Aorta (tissue), 5 donors: ENCODE measurements at places on chromosomes 3 and 15. TPM values are rescaled to one million over a fixed set of nuclear protein-coding genes. Genes with fewer than 3 reads are reported as not detected.

Gene ROPN1
- total RNA-seq: not detected

Gene BFSP2
- not detected for total RNA-seq

Gene KAT2B
- total RNA-seq: 54.2 TPM

Gene KLF13
- total RNA-seq: 58.7 TPM

Gene SSUH2
- total RNA-seq: 0.78 TPM

Gene CHDH
- 3.7 TPM for total RNA-seq

Gene MKRN3
- 1.6 TPM for total RNA-seq

Gene CSPG4
- 160 TPM for total RNA-seq

Gene CHRNA3
- not detected for total RNA-seq

Gene PLA2G4D
- not detected for total RNA-seq

Gene A4GNT
- total RNA-seq: not detected

Gene CTSH
- total RNA-seq: 41.0 TPM

Gene CAMK2N2
- 0.36 TPM for total RNA-seq

Gene MORF4L1
- total RNA-seq: 401 TPM

Gene FAM162A
- 23.7 TPM for total RNA-seq

Gene PLXND1
- 358 TPM for total RNA-seq

Gene ACTC1
- total RNA-seq: 107 TPM

Gene NPHP3
- total RNA-seq: 56.9 TPM

Gene ZIC4
- total RNA-seq: 0.09 TPM

Gene GOLGA6L10
- total RNA-seq: 0.23 TPM

Gene HYAL1
- 6.9 TPM for total RNA-seq

Gene SPATA12
- not detected for total RNA-seq

Gene PLA2G4E
- total RNA-seq: not detected

Gene CXCR6
- total RNA-seq: 1.4 TPM

Gene IQCF5
- total RNA-seq: not detected

Gene LMAN1L
- total RNA-seq: not detected
